ENCODE measurements at places on chromosomes 1 and 21.

DNA sequence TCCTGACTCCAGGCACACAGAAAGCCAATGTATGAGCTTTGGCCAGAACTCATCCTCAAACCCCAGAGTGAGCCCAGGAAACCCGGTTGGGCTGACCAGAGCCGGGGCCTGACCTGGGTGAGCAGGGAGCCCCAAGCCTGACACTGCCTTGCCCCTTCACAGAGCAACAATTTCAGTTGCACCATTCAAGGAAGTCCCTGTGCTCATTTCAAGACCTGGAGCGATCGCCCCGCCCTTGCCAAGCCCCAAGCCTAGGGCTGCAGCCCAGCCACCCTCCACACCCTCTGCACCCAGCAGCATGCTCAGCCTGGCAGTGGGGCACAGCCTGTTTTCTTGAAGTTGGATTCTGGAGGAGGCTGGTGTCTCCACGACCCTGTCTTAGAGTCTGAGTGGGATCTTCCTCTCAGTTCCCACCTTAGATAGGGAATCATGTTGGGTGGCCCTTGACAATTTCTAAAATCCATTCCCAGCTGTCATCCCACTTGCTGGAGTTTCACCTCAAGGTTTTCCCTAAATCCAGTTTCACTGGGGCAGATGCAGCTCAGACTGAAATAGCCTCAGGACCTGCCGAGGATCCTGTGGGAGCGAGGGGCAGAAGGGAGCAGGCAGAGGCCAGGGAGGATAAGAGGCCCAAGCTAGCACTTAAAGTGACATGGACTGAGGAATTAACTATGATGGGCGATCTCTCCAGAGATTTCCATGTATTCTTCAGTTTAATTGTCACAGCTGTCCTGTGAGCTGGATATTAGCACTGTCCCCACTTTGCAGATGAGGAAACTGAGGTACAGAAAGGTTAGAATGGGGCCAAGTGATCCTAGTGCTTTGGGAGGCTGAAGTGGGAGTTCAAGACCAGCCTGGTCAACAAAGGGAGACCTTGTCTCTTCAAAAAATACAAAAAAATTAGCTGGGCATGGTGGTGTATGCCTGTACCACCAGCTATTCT, 2.5 kb downstream of the NBL1 start:
- no peak for DNase-seq

DNA sequence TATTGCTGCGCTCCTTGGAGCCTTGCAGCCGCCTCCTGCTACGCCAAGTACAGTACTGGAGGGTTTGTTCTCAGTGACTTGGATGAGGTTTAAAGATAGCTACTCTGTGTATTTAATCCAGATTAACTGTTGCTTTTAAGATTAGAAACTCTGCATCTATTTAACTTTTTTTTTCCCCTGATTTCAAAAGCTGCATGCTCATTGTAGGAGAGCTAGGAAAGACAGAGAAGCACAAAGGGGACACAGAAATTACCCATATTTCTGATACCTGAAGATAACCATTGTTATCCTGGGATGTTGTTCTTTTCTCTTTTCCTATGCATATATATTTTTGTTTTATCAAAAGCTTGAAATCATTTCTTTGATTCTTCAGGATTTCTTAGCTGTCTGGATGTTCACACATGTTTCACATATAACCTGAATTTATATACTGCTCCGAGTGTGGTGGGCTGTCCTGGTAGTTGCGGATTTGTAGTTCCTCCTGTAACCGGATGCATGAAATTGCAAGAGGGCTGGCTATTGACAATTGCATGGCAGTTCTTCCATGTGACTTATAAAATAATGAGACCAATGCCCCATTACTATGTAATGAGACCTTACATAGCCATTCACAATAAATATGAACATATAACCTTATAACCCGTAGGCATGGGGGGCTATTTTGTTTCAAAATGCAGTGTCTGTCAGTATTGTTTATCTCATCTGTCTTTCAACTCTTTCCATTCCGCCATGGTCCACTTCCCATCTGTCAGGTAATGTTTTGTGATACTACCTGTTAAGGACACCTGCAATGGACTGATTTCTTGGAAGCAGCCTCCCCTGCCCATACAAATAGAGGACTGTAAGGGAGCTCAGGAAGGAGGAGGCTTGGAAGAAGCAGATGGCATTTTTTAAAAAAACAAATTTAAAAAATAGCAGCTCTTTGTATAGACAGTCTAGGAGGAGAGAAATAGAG, 1.4 kb downstream of the RAVER2 start:
- DNase-seq, result no peak

DNA sequence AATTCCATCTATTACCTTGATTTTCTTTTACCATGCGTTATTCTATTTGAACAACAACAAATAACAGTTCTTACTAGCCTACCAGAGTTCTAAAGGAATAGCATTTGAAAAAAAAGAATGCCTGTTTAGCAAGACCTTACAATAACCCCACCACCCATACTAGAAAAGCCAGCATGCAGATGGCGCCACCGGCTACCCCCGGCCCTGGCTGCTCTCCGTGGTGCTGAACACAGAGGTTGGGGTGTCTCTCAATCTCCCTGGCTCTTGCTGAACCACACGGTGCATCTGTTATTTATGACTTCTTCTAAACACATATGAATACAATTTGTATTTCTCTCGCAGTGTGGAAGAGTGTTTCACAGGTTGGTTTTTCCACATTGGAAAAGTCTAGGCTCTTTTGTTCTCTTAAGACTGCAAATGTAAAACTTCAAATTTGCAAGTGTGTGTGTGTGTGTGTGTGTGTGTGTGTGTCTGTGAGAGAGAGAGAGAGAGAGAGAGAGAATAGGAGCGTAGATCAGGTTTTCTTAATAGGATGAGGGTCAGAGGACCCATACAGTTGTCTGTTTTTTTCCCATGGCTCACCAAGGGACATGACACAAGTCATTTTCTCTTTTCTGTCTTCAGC, 13.6 kb downstream of the GRIK3 start:
- no peak for DNase-seq

DNA sequence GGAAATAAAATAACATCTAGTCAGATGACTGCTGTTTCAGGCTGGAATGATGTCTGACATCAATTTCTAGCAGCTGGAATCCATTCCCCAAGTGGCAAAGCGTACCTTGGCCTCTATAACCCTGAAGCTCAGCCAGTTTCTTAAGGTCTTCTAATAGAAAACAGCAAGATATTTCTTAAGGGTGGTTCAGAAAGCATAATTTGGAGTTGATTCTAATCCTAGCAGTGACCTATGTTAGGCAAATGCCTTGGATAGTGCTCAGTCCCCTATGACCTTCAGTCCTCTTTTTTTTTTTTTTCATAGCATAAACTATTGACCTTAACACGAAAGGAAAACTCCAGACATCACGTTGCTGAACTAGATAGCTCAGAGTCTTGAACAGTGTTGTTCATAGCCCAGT, 56.5 kb downstream of the LAMC2 start:
- DNase-seq, result peak; percentile 29

DNA sequence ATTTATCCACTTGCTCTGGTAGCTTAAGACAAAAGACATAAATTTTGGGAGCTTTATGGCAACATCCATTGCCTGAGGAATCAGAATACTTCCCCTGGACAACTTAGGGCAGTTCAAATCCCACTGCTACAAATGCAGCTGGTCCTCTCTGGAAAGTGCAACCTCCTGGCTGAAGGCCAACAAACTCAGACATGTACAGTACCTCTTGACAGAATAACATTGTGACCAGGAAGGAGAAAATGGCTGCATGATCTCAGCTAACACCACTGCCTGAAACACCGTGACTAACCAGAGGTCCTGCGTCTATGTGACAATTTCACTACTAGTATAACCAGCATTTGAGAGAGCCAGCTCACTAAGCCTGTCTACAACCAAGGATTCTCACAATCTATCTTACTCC, 218.9 kb downstream of the CRB1 start:
- no peak for DNase-seq

- DNase-seq, result no peak
Measured at GRCh38 chr1:228875741-228876140, 140.5 kb downstream of the RHOU start.

- no peak for DNase-seq
Measured at GRCh38 chr1:91589437-91589836, 88.8 kb downstream of the CDC7 start.

GRCh38 chr1:53573522-53573921, 114.3 kb downstream of the DMRTB1 start:
- no peak for DNase-seq

DNA sequence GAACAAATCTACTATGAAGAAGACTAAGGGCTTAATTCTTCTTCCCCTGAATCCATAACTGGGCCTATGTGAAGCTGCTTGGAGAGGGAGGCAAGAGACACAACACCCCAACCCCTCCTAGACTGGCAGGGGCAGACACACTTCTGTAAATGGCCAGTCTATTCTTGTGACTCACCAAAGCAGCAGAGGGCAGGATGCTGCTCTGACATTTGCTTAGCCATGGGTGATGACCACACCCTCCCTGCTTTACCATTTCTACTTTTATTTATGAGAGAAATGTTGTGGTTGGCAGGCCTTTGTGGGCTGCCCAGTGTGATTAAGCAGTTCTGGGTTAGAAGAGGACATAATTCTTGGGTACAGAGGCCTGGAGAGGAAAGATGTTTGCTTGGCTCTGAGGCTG, 189.8 kb upstream of the DPYD start:
- no peak for DNase-seq

DNA sequence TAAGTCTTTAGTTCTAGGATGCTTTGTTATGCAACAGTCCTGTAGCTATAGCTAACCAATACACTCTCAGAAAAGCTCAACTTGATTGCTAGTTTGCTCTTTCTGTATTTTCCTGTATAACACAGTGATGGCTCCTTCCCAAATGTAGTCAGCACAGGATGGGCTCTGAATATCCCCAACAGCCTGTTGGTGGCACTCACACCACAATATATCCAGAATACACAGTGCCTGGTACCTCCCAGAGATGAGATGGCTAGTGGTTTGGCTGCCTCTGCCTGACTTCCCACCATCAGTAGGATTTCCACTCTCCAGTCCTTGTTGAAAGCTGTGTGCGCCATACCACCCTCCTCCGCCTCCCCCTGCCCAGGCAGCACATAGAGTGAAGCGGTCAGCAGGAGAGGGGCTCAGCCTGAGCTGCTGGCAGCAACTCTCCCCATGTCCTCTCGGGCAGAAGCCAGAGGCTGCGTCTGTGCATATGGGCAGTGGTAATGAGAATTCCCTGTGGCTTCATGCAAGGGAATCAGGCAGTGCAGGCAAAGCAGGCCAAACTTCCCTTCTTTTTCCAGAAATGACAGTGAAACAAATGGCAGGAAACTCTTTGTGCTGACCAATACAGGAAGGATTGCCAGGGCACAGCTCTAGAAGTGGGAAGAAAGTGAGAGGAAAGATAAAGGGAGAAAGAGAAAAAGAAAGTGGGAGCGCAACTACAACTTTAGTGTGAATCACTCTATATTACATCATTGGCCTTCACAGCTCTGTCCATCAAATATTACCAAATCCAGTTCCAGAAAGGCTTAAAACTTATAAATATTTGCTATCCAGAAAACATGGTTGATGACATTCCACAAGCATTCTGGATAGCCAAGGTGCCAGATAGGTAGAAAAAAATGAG, 49.7 kb downstream of the LMX1A start:
- no peak for DNase-seq

DNA sequence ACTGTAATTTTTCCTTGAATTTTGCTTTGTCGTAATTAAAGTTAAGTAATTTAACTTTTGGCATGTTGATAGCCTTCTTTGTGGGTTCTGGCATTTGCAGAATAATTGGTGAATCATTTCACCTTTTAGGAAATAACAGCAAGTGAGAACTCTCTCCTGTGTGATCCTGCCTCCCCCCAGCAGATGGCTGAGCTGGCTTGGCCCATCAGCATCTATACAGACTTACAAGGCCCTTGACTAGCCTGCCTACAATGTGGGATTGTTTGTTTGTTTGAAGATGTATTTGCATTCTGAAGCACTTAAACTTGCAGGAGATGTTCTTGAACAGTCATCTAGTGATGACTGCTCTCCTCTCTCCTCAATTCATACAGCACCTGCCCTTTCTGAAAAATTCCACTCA, 55.9 kb downstream of the MACO1 start:
- DNase-seq, result no peak

DNA sequence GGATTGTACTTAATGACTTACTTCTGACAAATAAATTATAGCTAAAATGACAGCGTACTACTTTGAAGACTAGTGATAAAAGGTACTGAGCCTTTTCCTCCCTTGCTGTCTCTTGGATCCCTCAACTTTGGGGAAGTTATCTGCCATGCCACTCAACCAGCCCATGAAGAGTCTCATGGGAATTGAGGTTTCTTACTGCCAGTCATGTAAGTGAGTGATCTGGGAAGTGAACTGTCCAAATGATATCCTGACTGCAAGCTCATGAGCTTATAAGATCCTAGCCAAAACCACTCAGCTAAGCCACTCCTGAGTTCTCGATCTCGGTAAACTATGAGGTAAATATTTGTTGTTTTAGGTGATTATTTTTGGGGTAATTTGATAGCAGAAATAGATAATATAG, 247.8 kb downstream of the NCAM2 start:
- no peak for DNase-seq

- DNase-seq, result no peak
Measured at GRCh38 chr1:227894831-227895451, 52.8 kb downstream of the WNT9A start.

DNA sequence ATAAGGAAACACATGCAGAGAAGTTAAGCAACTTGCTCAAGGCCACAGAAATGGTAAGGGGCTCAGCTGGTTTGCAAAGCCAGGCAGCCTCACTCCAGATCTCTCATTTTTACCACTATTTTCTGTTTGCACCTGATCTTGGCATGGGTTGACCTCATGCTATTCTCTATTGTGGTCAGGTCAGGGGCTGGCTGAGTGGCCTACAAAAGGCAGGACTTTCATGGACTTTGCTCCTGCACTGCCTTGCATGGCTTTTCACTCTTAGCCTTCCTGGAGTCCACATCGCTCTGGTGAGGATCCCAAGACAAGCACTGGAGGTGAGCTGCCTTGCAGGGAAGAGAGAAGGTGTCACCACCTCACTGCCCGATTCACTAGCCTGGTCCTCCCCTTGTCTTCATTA, 56.8 kb upstream of the CSF3R start:
- no peak for DNase-seq

- DNase-seq, result no peak
Measured at GRCh38 chr1:167789501-167789900, 67.7 kb downstream of the MPZL1 start.

DNA sequence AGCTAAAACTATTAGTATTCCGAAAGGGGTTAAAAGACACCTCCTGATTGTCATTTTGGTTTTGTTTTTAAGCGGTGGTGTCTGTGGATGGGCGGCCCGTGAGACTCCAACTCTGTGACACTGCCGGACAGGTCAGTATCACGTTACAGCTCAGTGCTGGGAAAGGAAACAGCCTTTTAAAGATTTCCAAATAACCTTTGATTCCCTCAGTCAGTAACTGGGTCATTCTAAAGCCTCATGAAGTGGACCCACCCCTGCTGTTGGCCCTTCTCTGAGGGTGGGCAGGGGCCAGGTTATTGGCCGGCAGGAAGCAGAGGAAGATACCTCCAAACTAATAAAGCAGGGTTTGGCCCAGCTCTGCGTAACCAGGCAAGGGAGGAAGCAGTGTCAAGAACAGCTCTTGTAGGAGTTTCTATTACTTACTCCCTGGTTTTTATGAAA, 2.3 kb downstream of the RHOU start:
- no peak for DNase-seq

DNA sequence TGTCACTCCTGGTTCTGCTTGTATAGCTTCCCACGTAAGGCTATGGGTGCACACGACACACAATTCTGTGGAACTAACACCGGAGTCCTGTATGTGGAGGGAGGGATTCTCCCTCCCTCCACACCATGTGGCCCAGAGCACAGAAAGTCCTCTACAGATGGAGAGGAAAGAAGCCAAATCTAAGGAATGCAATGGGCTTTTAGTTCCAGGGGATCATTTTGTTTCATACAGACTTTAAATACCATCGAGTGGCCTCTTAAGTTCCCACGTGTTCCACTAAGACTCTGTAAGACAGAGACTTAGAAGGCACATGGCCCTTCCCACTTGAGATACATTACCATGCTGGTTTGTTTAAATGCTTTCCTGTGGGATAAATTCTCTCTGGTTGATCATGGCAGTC, 156.0 kb downstream of the TGFB2 start:
- DNase-seq, result no peak

Measured in AG09319 (cell line).